ENCODE measurements at places on chromosomes 4 and X.

DNA sequence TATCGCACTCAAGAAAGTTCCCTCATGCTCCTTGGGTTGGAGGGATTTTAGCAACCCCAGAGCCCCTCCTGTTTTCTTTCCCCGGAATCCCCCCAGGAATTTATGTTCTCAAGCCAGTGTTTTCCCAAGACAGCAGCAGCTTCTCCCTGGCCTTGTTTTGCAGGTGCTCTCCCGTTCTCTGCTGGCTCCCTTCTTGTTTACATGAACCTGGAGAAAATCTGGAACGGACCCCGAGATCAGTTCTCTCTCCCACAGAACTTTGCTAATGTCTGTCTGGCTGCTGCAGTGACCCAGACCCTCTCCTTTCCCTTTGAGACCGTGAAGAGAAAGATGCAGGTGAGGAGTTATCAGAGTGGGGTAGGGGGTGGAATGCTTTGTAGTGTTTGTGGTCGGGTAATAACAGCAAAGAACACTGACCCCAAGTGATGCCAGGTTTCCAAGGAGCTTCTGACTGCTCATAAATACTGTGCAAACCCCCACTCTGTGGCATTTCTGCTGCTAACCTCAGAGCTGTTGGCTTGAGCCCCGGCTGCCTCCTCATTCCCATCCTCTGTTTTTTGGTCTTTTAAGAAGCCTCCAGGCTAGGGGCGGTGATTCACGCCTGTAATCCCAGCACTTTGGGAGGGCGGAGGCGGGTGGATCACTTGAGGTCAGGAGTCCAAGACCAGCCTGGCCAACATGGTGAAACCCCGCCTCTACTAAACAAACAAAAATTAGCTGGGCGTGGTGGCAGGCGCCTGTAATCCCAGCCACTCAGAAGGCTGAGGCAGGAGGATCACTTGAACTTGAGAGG is 11.1 kb downstream of the SLC25A43 start:
- no peak for DNase-seq

GRCh38 chrX:153828308-153828707 is 2.0 kb downstream of the PDZD4 start:
- no peak for DNase-seq

DNA sequence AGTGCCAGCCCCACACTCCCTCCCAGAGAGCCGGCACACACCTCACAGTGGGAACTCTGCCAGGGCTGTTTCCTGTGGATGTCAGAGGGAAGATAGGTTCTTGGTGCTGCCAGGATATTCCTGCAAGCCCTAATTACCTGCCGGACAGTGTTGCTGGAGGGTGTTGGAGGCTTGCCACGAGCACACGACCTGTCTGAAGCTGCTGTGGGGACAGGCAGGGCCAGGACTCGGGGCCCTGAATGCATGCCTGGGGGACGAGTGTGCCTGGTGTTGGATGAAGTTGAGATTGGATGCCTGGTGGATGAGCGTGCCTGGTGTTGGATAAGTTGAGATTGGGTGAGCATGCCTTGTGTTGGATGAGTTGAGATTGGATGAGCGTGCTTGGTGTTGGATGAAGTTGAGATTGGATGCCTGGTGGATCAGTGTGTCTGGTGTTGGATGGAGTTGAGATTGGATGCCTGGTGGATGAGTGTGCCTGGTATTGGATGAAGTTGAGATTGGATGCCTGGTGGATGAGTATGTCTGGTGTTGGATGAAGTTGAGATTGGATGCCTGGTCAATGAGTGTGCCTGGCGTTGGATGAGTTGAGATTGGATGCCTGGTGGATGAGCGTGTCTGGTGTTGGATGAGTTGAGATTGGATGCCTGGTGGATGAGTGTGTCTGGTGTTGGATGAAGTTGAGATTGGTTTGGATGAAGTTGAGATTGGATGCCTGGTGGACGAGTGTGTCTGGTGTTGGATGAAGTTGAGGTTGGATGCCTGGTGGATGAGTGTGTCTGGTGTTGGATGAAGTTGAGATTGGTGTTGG is 23.2 kb upstream of the UVSSA start:
- no peak for DNase-seq

DNA sequence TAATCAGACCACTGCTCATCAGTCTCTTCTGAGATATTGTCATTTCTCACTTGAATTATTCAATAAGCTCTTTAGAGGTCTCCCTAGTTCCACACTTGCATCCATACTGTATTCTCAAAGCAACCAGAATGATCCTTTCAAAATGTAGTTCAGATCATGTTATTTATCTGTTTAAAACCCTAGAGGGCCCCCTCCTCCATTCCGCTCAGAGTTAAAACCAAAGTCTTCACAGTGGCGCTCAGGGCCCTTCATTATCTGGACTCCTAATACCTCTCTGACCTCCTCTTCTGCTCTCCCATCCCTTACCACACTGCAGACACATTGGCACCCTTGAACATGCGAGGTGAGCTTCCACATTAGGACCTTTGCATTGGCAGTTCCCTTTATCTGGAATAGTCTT is 32.7 kb upstream of the HPGDS start:
- no peak for DNase-seq

DNA sequence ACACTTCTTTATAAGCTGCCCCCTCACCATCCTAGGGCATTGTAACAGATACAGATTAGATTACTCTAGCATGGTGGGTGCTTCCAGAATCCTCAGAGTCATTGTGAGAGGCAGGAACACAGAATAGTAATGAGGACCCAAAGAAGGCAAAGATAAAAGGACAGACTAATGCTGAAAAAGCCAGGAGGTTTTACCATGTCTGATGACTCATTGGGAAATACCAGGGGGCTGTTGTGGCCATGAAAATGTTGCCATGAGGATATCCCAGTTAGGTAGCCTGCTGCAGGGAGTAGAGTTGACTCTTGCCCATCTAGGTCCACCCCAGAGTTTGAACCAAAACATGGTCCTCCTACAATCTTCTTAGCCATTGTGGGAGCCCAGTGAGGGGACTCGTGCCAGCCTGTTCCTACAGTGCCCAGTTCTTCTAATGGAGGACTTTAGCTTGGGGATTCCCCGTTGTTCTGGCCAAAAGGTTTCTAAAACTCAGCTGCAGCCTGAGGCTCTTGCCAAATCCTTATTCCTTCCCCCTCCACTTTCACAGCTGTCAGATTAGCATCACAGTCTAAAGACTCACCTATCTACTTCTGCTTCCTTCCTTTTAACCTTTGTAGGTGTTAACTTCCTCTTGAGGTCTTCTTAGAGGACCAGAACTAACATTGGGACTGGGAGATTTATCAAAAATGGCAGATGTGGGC is 586.0 kb upstream of the AADAT start:
- DNase-seq, result no peak

DNA sequence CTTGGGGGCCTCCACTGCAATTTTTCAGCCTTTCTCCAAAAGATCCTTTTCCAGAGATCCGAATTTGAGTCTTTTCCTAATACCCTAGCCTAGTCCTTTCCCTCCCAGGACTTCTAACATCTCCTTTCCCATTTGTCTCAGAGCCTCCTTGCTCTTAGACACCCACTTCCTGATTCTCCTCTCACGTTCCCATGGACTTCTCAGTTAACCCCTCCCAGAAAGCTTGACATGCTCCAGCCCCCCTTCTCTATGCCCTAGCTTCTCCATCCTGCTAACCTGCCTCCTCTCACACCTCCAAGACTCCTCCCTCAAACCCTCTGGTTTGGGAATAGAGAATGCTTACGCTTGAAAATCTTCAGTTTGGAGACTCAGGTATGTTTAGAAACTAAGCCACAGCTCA is 2.5 kb downstream of the UBA1 start:
- DNase-seq, result no peak

- no peak for DNase-seq
Measured at GRCh38 chr4:109334129-109335105, 32.0 kb upstream of the COL25A1 start.

GRCh38 chr4:119735165-119735651 is 106.6 kb upstream of the PDE5A start:
- no peak for DNase-seq

- no peak for DNase-seq
Measured at GRCh38 chr4:56799161-56799759, 22.2 kb downstream of the SPINK2 start.

GRCh38 chr4:141570290-141570689 is 66.1 kb upstream of the IL15 start:
- DNase-seq, result no peak

DNA sequence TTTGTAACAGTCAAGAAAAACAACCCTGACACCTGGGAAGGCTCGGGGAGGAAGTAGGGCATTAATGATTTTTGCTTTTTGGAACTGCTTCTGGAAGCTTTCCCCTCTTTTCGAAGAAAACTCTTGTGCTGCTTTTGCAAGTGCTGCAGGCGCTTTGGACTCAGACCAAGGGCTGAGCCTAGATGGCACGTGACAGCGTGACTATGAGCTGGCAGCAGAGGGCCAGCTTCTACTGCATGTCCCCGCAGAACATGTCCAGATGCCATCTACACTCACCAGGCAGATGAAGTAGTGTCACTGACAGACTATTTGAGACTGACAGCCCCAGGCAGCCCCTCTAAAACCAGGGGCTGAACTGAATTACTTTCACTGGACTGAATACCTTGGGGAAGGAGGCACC is 6.2 kb downstream of the NR0B1 start:
- no peak for DNase-seq

GRCh38 chr4:118784776-118785175 is 51.1 kb downstream of the SEC24D start:
- no peak for DNase-seq

GRCh38 chrX:25019707-25020390 is 4.1 kb upstream of the ARX start:
- no peak for DNase-seq

Data from NCI-H446 treated with DMSO at 0.1 percent for 48 hours (cell line).